ENCODE measurements at places on chromosomes 16 and 17.

DNA sequence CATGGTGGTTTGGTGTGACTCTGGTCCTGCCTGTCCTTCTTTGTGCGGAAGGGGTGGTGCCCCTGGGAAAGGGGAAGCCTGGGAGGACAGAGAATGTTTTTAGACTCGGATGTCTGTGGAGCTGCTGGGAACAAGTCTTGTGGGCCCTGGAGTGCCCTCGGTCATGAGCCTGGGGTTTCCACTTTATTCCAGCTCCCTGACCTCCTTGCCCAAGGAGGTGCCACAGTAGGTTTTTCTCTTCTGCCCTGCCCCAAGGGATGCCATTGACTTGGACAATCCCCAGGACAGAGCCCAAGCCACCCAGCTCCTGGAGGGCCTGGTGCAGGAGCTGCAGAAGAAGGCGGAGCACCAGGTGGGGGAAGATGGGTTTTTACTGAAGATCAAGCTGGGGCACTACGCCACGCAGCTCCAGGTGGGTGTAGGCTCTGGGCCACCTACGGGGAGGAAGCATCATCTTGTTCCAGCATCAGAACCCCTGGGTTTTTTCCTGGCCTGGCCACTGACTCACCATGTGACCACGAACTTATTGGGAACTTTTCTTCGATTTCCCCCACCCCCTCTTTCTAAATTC, 1.4 kb downstream of the STAT5A start:
- no peak for DNase-seq

DNA sequence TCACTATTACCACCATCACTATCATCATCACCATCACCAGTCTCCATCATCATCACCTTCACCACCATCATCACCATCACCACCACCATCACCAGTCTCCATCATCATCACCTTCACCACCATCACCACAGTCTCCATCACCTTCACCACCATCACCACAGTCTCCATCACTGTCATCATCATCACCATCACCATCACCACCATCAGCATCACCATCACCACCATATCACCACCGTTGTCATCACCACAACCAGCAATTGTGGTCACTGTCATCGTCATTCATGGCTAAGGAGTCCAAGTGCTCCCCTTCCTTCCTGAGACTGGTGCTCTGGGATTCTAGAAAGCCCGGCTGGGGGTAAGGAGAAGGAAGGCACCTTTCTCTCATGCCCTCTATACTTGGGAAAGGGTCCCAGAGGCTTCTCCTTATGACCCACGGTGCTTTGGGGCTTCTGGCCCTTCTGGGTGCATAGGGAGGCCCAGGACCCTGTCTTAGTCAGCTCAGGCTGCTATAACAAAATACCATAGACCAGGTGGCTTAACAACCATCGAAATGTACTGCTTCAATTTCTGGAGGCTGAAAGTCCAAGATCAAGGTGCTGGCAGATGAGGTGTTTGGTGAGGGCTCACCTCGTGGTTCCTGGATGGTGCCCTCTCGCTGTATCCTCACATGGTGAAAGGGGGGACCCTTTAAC, 93.4 kb upstream of the GSE1 start:
- DNase-seq, result no peak

DNA sequence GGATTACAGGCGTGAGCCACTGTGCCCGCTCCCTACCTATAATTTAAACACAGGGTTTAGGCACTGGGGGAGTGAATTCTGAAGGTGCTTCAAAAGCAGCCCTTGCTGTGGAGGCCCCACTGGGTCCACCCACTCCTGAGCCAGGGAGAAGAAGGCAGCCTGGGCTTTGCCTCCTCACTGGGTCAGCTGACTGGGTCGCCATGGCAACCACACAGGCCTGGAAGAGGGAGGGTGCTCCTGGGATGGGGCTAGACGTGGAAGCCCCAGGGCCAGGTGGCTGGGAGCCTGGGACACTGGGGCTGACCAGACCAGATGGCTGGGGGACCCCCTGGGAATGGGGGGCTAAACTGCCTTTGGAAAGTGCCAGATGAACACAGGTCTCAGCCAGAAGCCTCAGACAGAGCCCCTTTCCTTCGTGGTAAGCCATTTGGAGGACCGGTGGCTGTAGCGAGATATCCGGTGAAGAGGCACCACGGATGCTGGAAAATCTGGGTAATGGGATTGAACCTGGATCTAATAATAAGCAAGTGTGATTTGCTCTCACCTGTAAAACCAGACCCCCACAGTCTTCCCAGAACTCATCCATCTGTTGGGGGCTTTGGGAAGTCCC, 32.9 kb downstream of the TRARG1 start:
- DNase-seq, result no peak

DNA sequence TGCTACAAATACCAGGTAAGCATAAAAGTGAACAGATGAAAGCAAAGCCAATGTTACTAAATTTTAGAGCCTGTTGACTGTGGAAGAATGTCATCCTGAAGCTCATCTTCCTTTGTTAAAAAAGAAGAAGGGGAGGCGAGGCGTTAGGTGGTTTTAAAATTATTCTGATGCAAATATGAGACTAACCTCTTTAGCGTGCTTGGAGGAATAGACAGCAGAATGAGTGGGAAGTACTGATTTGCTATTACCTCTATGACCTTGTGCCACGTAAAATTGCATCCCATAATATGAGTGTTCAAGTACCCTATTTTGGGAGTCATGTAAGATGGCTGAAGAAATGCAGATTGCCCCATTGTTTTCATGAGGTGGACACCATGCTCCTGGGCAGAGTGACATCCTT, 95.7 kb downstream of the ELAC2 start:
- DNase-seq, result no peak

DNA sequence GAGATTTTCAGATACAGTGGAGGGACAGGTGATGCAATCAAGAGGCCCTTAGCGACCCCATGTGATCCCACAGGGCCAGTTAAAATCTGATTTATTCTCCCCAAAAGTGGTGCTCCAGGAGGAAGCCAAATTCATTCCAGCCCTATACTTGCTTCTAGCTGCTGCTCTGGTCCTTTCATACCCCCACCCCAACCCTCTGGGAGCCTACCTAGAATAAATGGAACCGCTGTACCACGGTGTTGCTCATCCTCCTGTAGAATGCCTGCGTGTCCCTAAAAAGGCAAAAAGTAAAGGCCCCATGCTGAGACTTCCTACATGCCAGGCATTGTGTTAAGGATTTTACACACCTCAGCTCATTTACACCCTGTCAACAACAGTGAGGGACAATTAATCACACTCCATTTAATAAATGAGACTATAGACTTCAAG, 2.0 kb upstream of the RASL10B start:
- DNase-seq, result no peak

- DNase-seq, result peak; percentile 59
These were observed 24.2 kb downstream of the TOM1L2 start for GRCh38 chr17:17947966-17948365.
